ENCODE measurements at places on chromosomes 7 and 10. TPM values are rescaled to one million over a fixed set of nuclear protein-coding genes. Genes with fewer than 3 reads are reported as not detected.

BRAT1 gene
- 24.6 TPM for total RNA-seq

RELN gene
- not detected for total RNA-seq

GRCh38 chr7:128121711-128122530, 90.7 kb upstream of the LRRC4 start:
- no peak for DNase-seq

SLC26A4 gene
- 0.10 TPM for total RNA-seq

NKX1-2 gene
- not detected for total RNA-seq

GPR15LG gene
- not detected for total RNA-seq

IFIT1 gene
- 6.1 TPM for total RNA-seq

- DNase-seq, result peak; percentile 62
These were observed 16.0 kb upstream of the SLC29A3 start for GRCh38 chr10:71302874-71303568.

DNA sequence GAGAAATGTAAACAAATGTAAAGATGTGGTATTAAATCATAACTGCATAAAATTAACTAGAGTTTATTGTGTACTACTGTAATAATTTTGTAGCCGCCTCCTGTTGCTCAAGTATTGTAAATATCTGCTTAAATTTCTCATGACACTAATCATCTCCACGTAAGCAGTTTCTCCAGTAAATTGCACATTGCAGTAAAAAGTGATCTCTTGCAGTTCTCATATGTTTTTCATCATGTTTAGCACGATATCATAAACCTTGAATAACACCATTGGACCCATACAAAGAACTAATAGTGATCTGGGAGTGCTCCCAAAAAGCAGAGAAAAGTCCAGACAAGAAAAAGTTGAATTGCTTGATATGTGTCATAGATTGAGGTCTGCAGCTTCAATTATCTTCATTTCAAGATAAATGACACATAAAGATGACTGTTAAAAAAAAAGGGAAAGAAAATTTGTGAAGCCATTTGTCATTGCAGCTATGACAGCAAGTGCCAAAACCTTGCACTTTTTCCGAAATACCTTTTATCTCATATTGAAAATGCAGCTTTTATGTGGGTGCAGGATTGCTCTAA, 15.3 kb downstream of the LIPA start:
- DNase-seq, result no peak

DNA sequence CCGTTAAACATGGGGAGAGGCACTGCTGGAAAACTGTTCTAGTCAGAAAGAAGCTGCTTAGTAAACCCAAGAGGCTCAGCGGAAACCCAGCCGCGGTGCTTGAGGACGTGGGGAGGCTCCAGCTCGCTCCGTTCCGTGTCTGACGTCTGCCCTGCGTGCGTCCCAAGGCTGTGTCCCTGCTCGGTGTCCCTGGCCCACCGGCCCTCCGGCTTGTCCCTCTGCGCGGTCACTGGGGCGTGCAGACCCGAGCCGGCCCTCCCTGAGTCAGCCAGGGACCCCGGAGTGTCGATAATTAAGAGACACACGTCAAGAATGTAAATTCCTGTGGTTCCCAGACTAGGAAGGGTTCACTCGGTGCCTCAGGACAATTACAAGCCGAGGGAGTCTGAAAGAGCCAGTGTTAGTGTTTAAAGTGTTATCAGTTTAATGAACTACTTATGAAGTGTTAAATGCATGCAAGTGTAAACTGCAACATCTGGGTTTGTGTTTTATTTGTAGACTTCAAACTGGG, 98.9 kb downstream of the WDR11 start:
- no peak for DNase-seq

- DNase-seq, result no peak
These were observed 31.3 kb upstream of the ZNRF2 start for GRCh38 chr7:30252885-30253795.

- peak; percentile 94 for DNase-seq
These were observed 46.5 kb downstream of the TMEM106B start for GRCh38 chr7:12257582-12257981.

GRCh38 chr7:128145191-128145590, 95.9 kb upstream of the LEP start:
- no peak for DNase-seq

DNA sequence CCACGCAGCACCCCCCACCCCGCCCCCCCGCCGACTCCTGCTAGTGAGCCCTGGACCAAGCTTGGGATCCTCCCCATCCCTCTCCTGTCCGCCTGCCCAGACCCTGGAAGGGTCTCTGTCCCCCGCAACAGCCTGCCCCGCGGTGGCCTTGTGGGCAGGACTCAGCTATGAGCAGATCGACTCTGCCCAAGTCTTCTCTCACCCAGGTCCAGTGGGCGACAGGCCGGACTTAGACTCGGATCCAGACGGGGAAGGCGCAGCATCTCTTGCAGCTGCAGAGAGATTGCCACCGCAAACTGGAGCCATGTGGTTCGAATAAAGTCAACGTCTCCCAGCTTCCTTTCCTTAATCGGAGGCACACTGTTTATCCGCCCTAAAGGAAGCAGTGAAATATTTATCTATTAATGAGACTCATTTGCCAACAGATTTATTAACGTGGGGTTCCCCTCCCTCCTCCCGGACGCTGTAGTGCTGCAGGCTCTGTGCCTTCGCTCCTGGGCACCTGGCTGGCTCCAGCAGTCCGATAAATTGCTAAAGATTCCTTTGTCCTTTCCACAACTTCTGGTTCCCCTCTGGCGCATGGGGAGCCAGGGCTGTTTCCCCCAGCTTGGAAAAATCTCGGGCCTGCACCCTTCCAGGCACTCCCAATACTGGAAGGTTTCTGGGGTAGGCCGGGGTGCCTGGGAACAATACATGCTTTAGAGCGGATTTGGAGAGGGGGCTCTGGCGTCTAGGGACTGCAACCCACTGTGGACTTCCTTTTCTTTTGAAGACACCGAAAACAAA, 634 bp upstream of the HOXA7 start:
- no peak for DNase-seq

DNA sequence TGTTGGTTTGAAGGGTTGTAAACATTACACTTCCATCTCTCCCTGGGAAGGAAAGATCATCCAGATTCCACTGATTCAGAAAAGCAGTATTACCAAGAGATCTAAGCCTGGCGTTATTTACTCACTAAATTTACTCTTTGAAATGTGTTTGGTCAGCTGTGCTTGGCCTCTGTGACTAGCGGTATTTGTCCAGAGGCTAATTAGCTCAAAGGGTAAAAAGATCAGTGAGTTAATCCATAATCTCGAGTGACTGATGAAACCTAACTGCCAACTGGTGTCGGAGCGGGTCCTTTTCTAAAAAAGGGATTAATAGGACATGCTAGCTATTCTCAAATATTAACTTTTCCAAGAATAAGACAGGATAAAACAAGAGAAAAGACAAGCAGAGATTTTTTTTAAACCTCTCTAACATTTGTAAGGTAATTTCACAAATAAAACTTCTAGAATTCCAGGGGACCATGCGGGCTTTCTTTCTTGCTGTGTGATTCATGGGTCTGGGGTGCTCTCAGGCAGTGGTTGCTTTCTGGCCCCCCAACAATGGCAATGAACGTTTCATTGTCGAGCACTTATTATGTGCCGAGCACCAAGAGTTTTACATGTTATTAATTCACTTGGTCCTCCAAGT, 247.3 kb upstream of the AOAH start:
- no peak for DNase-seq

AKR1E2 gene
- 4.5 TPM for total RNA-seq

- DNase-seq, result no peak
These were observed 191.3 kb upstream of the RHOBTB1 start for GRCh38 chr10:61135276-61135721.

DNA sequence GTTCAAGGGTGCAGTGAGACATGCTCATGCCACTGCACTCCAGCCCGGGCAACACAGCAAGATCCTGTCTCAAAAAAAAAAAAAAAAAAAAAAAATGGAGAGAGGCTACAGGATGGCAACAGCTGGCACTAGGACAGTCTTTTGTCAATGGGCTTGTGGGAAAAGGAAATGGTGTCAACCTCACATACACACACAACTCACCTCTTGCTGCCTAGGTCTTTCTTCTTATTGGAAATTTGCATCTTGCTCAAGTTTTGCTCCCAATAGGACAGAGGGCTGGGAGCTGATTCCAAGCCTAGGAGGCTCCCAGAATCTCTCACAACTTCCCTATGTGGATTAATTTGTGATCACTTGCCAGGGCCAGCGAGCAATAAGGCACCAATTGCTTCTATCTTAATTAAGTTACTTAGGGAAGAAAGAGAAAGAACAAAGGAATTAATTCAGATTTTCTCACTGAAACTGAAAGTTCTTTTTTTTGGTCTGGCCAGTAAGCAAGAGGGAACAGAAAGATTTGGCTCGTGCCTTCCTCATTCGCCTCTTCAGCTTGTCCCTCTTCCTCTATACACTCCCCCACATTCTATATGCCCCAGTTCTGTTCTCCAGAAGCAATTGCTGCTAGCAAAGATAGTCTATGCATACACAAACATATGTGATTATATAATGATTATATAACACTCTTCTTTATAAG, 33.8 kb downstream of the MAP3K8 start:
- no peak for DNase-seq

DNA sequence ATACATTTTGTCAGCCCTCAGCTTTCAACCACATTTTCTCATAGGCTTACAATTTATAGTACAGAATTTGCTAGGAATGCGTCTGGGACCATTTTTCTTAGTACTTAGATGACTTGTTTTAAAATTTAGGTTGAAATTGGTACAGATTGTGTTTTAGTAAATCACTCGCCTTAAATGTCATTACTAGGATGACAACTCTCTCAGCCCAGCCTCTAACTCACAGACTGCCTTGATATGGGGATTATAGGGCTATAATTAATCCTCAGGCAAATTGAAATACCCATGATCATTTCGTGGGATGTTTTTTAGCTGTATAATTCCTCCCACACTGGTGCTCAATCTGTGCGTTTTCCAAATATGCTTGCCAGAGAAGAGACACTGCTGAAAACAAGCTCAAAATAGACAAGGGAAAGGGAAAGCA, 299.7 kb upstream of the AKR1E2 start:
- DNase-seq, result no peak

DNA sequence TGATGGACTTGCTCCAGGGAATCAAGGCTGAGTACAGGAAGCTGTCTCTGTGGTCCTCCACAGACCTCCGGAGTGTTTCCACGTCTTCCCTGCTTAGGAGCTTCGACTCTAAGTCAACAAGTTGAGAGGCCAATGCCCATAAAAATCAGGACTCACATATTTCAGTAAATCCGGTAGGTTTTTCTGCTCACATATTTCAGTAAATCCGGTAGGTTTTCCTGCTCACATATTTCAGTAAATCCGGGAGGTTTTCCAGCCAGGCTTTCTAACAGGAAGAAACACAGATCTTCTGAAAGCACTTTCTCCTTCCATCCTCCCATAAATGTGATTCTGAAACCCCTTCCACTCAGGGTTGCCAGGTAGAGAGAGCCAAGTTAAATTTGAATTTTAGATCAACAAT, 340.1 kb upstream of the SHH start:
- no peak for DNase-seq

JCAD gene
- total RNA-seq, result 0.05 TPM

All from CD4-positive, CD25-positive, alpha-beta regulatory T cell (primary cell).